CD4-positive, alpha-beta T cell treated with Interleukin-17A for 4 hours (primary cell): ENCODE measurements at places on chromosomes 13 and 19.

DNA sequence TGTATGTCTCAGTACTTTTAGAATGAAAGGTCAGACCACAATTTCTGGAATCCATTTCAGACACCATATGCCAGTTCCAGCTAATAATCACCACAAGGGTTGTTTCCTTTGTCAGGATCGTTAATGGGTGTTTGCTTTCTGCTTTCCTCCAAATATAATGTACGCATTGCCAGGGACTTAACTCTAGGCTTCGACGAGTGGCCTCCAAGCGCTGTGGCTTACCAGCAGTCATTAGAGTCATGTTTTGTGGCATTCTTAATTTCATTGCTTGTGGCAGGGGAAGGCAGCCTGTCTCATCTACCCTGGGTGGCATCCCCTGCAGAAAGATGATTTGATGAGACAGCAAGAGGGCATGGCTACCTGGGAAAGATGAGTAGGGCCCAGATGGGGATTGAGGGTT is 22.5 kb downstream of the SAFB start:
- no peak for DNase-seq

DNA sequence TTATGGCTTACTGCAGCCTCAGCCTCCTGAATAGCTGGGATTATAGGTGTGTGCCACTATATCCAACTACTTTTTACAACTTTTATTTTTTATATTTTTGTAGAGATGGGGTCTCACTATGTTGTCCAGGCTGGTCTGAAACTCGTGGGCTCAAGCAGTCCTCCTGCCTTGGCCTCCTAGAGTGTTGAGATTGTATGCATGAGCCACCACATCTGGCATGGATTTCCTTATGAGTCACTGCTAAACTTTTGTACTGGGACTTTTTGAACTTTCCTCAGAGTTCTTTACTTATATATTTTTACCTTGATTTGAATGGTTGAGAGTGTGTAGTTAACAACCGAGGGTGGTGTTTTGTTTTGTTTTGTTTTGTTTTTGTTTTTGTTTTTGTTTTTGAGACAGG is 33.4 kb downstream of the DNAJC3 start:
- DNase-seq = no peak

DNA sequence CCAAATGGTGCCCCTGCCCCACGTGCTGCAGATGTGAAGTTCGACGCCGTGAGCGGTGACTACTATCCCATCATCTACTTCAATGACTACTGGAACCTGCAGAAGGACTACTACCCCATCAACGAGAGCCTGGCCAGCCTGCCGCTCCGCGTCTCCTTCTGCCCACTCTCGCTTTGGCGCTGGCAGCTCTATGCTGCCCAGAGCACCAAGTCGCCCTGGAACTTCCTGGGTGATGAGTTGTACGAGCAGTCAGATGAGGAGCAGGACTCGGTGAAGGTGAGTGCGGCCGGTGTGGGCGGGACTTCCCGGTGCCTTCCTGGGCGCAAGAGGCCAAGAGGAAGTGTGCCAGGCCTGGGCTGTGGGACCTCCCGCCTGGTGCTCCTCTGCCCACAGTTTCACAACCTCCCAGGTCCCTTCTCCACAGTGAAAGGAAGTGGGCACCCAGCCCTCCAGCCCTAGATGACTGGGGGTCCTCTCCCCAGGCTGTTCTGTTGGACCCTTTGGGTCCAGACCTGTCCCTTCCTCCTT is 14.1 kb upstream of the RELB start:
- DNase-seq = no peak

DNA sequence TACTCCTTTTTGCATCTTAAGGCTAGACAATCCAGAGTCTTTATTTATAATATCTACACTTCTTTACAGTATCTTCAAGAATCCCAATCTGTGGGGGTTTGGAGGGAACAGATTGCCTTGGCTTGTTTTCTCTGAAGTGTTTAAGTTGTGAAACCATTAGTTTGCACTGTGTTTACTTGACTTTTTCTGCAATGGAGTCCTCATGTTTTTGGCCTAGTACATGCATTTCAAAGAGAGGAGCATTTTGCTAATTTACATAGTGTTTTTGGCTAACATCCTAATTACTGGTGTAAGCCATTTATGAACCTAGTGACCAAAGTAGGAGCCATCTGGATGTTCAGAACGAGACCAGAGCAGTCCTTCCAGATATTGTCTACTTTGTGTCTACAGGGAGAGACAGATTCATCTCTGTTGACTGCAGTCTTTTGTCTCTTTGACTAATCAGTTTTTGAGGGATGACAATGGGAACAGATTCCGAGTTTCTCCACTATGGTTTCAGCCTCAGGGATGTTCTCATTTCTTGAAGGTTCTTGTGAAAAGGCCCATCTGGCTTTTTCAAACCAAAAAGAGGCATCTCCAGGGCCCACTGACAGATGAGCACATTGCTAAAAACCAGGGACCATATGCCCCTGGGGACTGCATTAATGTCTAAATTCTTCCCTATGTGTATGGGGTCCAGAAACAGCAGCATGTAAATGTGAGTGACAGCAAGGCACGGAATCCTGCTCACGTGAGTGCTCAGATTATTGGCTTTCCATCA is 53.4 kb downstream of the ING1 start:
- DNase-seq = no peak

- no peak for DNase-seq
These were observed 517 bp downstream of the GTF2F1 start for GRCh38 chr19:6392221-6393073.

- no peak for DNase-seq
These were observed 617.2 kb upstream of the GPC6 start for GRCh38 chr13:92609376-92609775.

- no peak for DNase-seq
These were observed 41.6 kb downstream of the ARHGAP35 start for GRCh38 chr19:46902402-46902766.

GRCh38 chr13:27751953-27752532 is 40.2 kb upstream of the GSX1 start:
- no peak for DNase-seq

GRCh38 chr13:31885994-31886393 is 145.6 kb upstream of the FRY start:
- no peak for DNase-seq

- DNase-seq = no peak
These were observed 1178.2 kb upstream of the PCDH20 start for GRCh38 chr13:62593804-62594203.

DNA sequence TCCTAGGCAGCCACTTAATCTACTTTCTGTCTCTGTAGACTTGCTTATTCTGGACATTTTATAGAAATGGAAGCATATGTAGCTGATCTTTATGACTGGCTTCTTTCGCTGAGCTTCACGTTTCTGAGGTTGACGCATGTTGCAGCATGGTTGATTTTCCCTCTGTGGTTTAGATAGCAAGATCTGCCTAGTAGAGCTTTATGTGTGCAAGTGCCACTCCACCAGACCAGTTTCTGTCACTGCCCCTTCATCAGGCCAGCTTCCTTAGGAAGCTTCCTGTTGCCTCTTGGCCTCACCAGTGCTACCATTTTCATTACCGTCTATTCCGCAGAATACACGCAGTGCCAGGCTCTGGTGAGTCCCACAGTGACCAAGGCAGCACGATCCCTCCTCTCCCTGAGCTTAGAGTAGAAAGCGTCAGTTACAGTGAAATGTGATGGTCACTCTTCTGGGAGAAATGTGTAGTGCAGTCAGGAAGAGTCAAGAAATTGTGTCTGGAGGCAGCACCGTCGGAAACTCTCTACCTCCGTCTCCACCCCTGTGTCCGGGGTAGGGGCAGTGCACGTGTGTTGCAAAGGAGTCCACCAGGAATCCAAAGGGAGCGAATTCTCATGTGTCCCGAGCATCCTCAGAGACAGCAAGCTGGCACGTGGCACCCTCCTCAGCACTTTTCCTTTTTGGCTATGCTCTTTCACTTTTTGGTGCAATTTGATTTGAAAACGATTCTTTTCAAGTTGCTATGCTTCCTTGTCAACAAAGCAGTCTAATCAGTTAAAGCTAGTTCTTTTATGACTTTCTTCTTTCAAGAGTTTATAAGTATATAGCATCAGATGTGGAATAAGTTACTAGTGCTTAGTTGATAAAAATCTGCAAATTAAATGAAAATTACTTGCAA is 45.4 kb upstream of the GPR183 start:
- DNase-seq = peak; percentile 46

GRCh38 chr13:41699759-41700158 is 242.4 kb downstream of the RGCC start:
- DNase-seq = no peak

DNA sequence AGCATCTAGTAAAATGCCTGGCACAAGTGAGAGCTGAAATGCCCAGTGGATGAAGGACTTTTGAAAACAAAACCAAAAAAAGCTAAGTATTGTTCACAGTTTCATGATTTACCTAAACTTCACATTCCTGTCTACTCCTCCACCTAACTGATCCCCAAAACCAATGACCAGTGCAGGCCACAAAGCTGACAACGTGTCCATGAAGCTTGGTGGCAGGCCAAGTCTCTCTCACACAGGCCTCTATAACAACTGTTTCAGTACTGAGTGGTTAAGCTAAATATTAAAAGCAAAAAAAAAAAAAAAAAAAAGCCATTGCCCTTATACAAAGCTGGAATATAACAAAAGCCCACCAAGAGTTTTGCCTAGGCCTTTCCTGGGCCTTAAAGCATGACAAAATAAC is 36.4 kb downstream of the STK24 start:
- no peak for DNase-seq

GRCh38 chr19:33831825-33832224 is 35.2 kb downstream of the KCTD15 start:
- DNase-seq = no peak

- no peak for DNase-seq
These were observed 6.9 kb downstream of the NOSIP start for GRCh38 chr19:49573425-49573824.

DNA sequence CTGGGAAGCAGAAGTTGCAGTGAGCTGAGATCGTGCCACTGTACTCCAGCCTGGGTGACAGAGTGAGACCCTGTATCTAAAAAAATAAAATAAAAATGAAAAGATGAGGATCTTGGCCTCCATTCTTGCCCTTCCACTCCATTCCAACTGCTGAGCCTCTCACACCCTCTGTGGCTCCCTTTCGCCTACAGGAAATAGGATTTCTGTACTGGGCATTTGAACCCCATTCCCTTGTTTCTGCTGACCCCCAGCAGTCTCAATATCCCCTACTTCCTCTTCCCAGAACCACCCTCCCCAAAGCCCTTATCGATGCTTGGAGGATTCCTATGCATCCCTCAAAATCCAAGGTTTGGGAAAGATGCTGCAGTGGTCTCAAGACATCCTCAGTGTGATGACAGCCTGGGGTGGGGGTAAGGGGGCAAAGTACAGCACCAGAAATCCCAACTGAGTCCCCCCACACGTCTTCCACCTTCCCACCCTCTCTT is 12.5 kb upstream of the GDF15 start:
- no peak for DNase-seq

DNA sequence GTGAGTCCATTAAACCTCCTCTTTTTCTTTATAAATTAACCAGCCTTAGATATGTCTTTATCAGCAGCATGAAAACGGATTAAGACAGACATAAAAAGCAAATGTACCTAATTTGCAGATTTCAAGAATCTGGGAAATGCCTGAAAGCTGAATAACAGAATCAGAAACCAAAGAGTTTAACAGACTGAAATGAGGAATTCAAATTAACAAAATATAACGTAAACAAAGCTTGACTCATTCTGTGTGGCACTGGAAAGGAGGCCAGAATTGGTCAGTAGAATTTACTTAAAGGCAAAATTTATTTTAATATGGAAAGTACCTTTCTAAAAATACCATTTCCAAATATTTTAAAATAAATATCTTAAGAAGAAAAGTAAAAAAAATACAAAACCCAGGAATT is 540.6 kb upstream of the HTR2A start:
- no peak for DNase-seq

GRCh38 chr13:43489233-43489632 is 297.5 kb downstream of the ENOX1 start:
- DNase-seq = no peak

GRCh38 chr13:71831716-71832115 is 35.3 kb downstream of the DACH1 start:
- DNase-seq = no peak

DNA sequence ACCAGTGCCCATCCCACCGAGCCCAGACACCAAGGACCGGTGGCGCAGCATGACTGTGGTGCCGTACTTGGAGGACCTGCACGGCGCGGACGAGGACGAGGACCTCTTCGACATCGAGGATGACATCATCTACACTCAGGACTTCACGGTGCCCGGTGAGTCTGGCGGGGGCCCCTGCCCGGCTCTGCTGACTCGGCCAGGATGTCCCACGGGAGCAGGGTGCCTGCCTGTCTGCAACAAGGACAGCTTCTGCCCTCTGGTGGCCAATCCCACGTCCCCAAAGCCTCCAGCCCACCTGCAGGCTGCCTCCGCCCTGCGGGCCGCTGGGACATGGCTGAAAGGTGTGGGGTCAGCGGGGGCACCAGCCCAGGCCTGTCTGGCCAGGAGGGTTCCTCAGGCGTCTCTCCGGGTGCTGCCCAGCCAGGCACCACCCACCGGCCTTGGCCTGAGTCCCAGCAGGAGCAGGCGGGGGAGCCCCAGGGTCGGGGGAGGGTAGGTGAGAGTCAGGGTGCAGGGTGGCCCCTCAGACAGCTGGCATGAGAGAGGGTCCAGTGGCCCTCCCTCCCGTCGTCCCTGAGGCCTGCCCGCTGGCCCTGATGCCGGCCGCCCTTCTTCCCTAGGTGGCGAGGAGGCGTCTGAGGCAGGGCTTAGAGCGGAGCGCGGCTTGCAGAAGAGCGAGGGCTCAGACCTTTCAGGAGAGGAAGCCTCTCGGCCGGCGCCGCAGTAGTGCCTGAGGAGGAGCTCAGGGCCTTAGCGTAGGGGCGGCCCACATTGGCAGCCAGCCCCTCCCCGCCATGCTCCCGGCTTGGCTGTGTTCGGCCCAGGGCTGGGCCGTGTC is 14.6 kb downstream of the CBARP start:
- peak; percentile 50 for DNase-seq

DNA sequence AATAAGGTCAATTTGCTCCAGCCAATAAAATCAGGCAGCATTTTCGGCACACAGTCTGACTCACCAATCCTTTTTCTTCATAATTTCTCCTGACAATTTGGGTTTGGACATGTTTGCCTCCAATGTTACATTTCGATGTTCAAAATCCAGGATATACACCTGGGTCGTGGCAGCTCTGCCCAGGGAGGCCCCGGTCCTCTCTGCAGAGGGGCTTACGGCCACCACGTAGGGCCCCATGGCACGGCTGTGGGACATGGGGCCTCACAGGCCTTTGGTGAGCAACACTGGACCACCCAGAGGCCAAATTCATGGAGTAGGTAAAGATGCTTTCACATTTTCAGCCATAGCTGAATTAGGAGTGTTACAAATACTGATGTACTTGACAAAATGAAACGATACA is 25.4 kb downstream of the IRS2 start:
- DNase-seq = no peak

GRCh38 chr13:65789815-65790214 is 1440.3 kb downstream of the PCDH9 start:
- no peak for DNase-seq
